ENCODE measurements at places on chromosomes 3 and 15.

DNA sequence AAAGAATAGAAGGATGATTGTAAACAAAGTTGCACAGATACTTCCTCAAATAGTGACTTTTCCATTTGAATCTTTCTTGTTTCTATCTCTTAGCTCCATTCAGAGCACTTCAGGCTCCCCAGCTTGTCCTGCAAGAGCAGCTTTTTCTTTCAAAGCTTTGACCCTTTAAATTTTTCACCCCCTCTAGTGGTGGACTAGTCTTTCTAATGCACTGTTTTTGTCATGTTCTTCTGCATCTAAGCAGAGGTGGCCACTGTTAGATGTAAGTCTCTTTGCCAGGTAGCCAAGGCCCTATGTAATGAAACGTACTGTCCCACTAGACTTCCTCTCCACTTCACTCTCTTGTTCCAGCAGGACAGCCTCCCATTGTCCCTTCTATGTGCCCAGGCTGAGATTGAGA, 74.0 kb upstream of the MANF start:
- DNase-seq, result no peak

DNA sequence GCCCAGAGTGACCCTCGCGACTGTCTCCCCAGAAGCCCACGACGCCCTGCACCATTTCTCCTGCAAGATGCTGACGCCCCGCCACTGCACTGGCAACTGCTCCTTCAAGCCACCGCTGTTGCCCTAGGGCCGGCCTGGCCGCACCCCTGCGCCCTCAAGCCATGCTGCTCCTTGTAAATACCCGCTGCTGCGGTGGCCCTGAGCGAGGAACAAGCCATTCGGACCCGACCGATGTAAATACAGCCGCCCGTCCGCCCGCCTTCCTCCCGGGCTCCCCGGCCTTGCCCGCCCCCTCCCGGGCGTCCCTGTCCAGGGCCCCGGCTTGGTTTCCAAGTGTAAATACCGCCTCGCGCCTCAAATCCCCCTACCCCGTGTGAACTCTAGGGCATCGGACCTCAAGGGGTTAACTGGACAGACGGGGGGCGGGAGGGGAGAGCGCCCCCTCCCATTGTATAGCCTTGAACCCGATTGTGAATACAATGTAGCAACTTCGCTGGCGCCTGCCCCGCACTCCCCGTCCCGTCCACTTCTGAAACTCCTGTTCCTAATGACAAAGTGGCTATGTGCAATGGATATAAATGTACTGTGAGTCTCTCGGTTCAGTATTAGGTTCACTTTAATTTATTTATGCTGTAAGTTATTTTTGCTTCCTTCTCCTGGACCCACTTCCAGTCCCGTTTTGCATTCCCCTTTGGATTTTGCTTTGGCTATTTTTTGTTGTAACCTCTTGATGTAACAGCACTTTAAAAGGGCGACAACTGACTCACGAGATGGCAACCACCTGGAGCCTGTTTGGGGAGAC, 5.9 kb downstream of the RNU6-1 start:
- DNase-seq, result no peak

DNA sequence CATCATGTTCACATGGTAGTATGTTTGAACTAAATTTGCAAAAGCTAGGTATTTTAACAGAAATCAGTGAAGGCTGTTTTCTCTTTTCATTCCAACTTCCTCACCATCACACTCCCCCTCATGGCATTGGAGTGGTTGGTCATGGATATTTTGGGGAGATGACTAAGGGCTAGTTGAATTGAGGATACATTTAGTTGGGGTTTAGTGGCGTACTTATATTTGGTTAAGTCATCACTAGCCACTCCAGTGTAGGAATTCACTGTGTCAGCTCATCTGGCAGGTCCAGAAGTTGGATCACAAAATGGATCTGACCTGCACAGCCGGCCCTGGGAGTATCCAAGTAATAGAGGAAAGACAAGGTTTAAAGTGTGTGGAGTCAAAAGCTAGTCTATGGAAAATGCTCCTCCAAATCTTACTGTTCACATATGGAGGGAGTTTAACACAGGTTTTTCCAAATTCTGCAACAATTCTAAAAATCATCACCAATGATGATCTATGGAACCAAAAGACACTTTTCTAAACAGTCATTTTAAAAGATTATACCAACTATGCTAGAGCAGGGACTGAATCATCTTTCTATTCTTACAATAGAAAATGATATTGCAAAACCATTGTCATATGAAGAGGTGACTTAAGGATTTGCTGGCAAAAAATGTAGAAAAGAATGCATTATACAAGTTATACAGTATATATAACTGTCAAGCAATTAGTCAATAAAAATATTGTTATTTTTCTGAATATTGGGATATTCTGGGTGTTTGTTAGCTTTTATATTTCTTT, 247.8 kb upstream of the PEX5L start:
- no peak for DNase-seq

- no peak for DNase-seq
These were observed 11.9 kb downstream of the RAP2B start for GRCh38 chr3:153173758-153174516.

DNA sequence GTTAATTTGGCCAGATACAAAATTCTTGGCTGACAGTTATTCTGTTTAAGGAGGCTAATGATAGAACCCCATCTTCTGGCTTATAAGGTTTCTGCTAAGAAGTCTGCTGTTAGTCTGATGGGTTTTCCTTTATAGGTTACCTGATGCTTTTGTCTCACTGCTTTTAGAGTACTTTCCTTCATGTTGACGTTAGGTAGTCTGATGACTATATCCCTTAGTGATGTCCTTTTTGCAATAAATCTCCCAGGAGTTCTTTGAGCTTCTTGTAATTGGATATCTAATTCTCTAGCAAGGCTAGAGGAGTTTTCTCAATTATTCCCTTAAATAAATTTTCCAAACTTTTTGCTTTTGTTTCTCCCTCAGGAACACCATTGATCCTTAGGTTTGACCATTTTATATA, 114.1 kb upstream of the CDIN1 start:
- no peak for DNase-seq

- DNase-seq, result no peak
These were observed 885.2 kb upstream of the CFAP20DC start for GRCh38 chr3:59935025-59935424.

DNA sequence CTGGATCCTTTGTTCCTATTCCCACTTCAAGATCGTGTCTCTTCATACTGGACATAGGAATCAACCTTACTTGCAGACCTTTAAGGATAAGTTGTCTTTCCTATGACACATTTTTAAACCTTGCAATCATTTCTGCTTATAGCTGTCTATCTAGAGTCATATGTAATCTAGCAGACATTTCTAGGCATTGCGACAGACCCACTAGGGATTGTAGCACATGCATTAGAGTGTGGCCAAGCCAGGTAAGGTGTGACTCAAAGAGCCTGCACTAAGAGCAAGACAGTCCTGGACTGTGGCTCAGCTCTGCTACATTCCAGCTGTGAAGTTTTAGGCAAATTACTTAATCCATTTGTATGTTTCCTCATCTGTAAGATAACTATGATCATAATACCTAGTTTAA, 38.8 kb upstream of the BFSP2 start:
- no peak for DNase-seq

- no peak for DNase-seq
These were observed 63.7 kb downstream of the WHAMM start for GRCh38 chr15:82873000-82873680.

GRCh38 chr15:38991126-38991525, 426.5 kb upstream of the RASGRP1 start:
- no peak for DNase-seq

DNA sequence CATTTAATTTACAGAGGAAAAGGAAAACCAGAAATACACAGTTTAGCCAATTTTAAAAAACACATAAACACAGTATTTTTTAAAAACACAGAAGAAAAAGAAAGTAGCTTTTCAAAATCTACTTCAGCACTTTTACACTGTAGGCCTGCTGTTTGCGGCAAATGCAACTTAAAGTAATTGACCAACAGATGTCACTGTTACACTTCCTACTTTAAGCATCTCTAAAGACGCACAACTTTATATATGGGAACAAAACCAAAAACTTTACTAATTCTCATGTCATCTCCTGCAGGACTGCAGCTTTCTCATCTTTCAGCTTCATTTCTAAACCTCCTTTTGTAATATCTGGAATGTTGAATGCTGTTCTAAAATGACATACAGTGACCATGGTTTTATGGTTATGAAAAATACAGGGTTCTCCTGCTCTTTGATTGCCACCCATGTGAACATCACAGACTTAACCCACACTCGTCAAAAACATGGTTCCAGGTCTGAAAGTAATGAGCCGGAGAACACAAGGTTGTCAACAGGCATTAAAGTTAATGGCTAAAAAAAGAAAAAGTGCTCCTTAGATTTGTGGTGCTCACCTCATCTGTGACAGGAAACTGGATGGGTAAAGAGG, 107.9 kb downstream of the FMN1 start:
- DNase-seq, result no peak

- no peak for DNase-seq
These were observed 136.8 kb upstream of the ANKRD28 start for GRCh38 chr3:15934389-15935195.

- no peak for DNase-seq
These were observed 25.9 kb downstream of the ROBO2 start for GRCh38 chr3:77065750-77066149.

Measured in substantia nigra (tissue), 51 donors.